ENCODE measurements at places on chromosomes 12 and 14.

GRCh38 chr12:54007538-54008259 is 1.1 kb upstream of the HOXC8 start:
- DNase-seq, result no peak

GRCh38 chr12:70660620-70661219 is 23.5 kb upstream of the PTPRB start:
- no peak for DNase-seq

DNA sequence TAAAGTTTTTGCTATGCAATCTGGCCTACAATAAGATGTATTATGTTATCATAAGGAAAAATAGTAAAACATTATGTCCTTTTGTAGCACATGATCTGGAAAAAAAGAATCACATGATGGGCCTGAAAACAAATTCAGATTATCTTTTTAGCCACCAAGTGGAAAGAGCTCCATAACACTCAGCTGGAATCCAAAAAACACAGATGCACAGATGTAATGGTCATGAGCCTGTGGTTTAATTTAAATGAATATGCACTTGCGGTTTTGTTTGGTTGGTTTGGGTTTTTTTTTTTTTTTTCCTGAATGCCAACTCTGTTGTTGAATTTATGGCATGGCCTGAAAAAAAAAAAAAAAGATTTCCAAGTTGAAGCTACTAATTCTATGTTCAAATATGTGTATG is 4.1 kb downstream of the KCNC2 start:
- no peak for DNase-seq

GRCh38 chr12:112131686-112132085 is 6.3 kb downstream of the TRAFD1 start:
- no peak for DNase-seq

DNA sequence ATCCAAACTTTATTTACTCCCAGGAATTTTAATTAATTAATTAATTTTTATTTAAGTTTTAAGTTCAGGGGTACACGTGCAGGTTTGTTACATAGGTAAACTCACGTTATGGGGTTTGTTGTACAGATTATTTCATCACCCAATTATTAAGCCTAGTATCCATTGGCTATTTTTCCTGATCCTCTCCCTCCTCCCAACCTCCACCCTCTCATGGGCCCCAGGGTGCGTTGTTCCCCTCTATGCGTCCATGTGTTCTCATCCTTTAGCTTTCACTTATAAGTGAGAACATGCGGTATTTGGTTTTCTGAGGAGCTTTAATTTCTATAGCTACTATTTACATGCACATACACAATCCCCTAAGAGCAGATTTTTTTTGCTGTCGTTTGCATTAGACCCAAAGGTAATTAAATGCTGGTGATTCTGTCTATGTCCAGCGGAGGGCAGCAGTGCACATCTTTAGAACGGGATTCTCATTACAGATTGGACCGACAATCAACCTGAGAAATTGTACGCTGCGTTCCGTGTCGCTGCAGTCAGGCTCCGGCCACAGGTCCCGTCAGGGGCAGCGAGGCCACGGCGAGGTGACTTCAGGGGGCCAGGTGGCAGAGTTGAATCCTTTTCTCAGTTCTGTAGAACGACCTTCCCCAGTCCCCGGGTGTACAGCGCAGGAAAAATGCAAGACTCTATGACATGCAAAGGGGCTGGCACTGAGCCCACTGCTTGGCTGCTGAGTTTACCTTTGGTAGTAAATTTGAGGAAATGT is 11.6 kb downstream of the TMEM30B start:
- DNase-seq, result no peak

- DNase-seq, result no peak
These were observed 5.6 kb downstream of the TCTN1 start for GRCh38 chr12:110619534-110619953.

GRCh38 chr12:2317772-2318171 is 265.0 kb downstream of the CACNA1C start:
- no peak for DNase-seq

DNA sequence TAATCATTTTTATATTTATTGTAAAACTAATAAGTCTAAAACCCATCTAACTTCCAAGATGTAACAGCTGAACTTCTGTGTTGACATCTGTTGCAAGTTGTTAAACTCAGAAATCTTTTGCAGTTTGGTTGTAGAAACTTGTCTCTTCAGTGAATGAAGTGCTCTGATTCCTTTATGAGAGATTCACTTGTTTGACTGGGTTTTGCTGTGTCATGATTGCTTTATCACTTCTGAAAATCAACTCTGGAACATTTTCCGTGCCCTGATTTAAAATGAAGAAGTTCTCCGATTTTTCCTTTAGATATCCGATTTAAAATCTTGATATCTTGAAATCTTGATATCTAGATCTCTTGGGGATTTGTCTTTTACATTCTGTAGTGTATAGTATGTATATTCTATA is 65.1 kb downstream of the DIP2B start:
- DNase-seq, result no peak

GRCh38 chr12:3204730-3205531 is 127.8 kb downstream of the TSPAN9 start:
- no peak for DNase-seq

DNA sequence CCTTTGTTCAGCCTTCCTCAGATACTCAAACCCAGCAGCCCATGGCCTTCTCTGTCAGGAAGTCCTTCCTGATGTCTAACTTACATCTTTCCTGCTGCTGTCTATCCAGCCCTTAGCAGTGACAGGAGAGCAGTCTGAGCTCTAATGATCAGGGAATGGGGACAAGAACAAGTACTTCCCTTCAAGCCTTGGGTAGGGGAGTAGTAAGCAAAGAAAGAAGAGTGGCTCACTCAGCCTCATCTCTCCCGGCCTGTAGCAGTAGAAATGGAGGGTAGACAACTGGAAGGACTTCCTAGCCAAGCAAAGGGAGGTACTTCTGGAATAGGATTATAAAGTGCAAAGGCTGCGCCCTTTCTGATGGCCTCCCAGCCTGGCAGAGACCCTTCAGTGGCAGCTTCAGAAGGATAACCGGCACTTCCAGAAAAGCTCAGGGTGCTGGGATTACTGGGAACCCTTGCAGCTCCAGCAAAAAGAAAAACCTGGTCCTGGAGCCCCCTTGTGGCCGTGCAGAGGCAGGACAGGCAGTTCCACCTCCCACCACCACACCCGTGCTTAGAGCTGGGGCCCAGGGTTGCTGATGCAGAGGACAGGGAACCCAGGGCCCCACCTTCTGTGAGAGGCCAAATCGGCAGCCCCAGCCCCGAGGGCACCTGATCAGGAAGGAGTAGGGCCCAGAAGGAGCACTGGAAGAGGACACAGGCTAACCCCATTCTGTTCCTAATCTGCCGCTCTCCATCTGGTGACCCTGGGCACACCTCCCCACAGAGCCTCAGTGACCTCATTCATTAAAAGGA is 12.4 kb upstream of the SMUG1 start:
- DNase-seq, result no peak

- DNase-seq, result peak; percentile 31
These were observed 128.3 kb upstream of the FGD4 start for GRCh38 chr12:32270818-32271710.

DNA sequence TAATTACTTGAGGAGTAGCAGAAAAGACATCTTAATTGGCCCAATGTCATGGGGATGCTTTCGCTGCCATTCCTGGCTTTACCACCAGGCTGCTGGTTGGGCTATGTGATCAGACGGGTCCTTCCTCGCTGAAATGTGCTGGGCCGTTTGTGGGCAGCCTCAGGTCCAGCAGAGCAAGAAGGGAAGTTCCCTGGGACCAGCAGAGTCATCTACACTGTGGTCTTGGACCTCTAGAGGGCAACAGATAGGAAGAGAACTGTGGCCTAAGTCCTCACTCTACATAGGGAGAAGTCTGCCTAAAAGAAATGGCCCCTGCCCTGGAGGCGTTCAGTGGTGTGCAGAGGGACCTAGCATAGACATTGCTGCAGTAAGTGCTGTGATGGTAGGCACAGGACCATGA is 10.9 kb downstream of the EVL start:
- no peak for DNase-seq

DNA sequence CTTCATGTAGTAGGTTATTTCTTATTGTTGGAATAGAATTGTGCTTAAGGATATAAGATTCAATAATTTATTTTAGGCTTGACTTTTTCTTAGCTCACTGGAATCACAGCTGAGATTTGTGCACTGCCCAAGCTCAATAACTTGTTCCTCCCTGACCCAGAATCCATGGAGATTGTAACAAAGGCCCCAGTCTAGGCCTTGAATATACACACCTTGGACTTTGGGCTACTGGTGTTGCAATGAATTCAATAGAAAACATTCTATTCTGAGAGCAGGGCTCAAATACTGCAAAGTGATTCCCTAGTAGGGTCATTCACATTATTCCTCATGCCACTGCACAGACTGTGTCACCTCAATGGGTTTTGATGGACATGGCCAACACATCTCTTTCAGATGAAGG is 352.4 kb downstream of the GALC start:
- no peak for DNase-seq

GRCh38 chr14:101181446-101182313 is 278.2 kb upstream of the RTL1 start:
- DNase-seq, result no peak

DNA sequence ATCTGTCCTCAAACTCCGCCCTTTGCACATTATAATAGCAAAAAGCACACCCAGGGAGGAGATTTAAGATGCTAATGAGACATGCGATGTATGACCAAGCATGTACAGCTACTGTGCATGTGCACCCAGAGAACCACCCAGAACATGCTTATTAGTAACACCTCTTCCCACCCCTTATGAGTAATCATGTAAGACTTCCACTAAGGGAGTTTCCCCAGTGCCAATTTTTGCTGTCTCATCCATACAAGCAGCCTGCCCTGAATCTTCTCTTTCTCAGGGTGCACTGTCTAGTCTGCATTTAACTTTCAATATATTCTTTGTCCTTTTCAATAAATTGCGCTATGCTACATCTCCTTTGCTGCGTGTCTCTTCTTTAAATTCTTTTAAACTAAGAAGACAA is 830.0 kb upstream of the NOVA1 start:
- no peak for DNase-seq

DNA sequence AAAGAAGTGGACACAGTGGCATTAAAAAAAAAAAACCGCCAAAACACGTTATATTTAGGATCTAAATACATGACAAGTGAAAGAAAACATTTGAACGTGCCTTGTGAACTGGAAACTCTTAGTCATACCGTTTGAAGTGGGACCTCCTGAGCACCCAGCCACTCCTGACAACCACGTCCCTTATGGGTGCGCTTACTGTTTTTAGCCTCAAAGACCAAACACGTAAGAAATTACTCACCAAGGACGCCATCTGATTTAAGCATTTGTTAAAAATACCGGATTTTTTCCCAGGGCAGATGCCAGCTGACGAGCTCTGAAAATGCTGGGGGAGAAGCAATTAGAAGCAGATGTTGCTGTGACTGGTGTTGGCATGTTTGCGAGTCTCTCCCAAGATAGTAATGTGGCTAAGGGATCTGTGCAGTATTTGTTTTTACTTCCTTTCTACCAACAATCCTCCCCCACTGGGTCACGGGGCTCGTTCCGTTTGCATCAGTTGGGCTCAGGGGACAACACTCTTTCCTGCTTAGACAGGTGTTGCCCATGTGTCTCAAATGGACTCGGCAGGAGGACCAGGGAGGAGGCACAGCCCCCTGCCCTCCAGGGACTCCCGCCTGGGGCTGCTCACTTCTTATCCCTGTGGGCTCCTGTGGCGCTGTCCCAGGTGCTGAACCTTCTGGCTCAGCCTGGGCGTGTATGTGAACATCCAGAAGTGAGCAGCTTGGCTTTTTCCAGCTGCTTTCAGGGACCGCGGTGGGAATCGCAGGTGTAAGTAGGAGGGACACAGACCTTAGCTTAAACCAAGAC is 101.0 kb downstream of the BEGAIN start:
- peak; percentile 87 for DNase-seq

DNA sequence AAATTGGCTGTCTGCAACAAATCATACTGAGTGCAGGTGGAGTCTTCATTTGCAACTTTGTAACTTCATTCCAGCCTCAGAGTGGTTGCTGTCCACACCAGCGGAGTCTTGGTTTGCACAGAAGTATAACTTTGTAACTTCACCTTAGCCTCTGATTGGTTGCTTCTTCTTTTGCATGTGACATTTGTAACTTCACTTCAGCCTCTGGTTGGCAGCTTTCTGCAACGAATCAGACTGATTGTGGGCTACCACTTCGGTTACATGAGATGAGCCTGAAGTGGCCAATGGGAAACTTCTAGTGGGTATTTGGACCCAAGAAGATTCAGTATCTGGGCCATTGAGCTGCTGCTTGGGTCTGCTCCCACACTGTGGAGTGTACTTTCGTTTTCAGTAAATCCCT is 17.8 kb downstream of the RASSF8 start:
- no peak for DNase-seq

GRCh38 chr14:105489542-105490266 is 1.3 kb upstream of the TEDC1 start:
- DNase-seq, result peak; percentile 86

GRCh38 chr14:91374879-91375702 is 42.5 kb downstream of the CCDC88C start:
- DNase-seq, result no peak

DNA sequence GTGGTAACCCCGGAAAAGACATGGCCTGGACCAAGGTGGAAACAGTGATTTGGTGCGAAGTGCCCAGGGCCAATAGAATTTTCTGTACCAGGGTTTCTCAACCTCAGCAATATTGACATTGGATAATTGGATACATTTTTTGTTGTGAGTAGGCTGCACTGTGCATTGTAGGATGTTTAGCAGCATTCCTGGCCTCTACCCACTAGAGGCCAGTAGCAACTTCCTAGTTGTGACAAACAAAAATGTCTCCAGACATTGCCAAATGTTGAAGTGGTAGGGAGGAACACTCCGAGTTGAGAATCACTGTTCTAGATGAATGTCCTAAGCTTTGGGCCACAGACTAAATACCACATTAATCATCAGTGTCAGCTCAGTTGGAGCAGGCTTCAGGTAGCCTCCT is 6.2 kb upstream of the CGRRF1 start:
- no peak for DNase-seq

DNA sequence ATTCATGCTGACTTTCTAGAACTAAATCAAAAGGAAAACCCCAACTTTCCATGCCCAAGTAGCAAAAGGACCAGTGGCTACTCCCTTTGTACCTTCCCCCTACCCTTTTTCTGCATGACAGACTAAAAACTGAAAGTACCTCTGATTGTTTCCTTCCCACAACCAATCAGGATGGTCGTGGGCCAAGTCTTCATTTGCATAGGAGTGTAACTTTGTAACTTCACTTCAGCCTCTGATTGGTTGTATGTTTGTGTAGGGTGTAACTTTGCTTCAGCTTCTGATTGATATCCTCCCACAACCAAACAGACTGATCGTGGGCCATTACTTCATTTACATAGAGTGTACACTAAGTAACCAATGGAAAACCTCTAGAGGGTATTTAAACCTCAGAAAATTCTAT is 96.5 kb downstream of the DENND5B start:
- DNase-seq, result no peak

DNA sequence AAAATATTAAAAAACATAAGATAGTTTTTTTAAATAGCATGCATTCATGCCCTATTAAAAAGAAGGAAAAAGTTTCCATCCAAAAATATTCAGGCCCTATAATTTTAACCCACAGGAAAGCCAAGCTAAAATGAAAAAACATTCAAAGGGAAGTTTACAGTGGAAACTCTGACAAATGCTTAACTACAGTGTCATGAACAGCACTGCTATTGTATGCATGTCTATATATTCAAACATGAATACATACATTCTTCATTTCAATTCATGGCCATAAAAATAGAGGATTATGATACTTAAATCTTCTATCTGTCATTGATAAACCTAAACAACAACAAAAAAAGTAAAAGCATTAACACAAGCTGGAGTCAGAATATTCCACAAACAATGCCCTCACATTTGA is 67.4 kb downstream of the PPP2R5E start:
- DNase-seq, result no peak
